ENCODE measurements at places on chromosomes 2 and 18. TPM values are rescaled to one million over a fixed set of nuclear protein-coding genes. Genes with fewer than 3 reads are reported as not detected.

GRCh38 chr2:167534443-167534842 lies 646.2 kb downstream of the XIRP2 start:
- DNase-seq, result no peak

GRCh38 chr2:65122313-65122712 lies 7.6 kb downstream of the RAB1A start:
- no peak for DNase-seq

CHST10 gene
- 20.6 TPM for total RNA-seq

GRCh38 chr2:43572244-43572643 lies 23.6 kb downstream of the THADA start:
- no peak for DNase-seq

DNA sequence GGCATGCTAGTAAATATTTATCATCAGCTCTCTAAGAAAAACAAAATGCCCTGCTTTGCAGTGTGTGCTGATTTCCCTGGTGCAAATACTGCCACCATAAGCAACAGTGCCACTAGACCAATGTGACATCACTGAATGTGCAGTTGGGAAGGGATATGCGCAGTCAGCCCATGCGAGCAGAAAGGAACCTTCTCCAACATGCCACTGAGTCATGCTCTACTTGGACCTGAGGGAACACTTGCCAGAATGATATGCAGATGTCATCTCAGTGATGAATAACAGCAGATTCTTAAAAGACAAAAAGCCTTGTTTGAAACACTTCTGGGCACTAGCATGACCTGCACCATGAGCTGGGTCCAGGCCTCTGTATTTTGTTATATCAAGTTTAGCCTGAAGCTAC lies 55.3 kb upstream of the REL start:
- DNase-seq, result no peak

ST8SIA5 gene
- 0.49 TPM for total RNA-seq
